ENCODE measurements at places on chromosomes 7 and 10.
A peak's percentile ranks its signal among the peaks of the same experiment; 100 is the strongest.

GRCh38 chr10:32166365-32166764, 110.1 kb upstream of the KIF5B start:
- DNase-seq = no peak

DNA sequence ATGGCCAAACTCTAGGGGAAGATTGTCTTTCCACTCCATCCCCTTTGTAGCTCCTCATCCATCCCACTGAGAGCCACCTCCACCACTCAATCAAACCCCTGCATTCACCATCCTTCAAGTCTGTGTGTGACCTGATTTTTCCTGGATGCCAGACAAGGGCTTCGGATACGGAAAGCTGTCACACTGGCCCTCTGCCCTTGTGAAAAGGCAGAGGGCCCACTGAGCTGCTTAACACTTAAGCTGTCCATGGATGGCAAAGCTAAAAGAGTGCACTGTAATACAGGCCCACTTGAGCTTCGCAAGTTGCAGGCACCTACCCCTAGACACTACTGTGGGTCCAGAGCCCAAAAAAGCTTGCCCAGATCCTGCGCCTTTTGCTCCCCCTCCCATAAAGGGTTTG, 237.2 kb downstream of the MAGI2 start:
- no peak for DNase-seq

DNA sequence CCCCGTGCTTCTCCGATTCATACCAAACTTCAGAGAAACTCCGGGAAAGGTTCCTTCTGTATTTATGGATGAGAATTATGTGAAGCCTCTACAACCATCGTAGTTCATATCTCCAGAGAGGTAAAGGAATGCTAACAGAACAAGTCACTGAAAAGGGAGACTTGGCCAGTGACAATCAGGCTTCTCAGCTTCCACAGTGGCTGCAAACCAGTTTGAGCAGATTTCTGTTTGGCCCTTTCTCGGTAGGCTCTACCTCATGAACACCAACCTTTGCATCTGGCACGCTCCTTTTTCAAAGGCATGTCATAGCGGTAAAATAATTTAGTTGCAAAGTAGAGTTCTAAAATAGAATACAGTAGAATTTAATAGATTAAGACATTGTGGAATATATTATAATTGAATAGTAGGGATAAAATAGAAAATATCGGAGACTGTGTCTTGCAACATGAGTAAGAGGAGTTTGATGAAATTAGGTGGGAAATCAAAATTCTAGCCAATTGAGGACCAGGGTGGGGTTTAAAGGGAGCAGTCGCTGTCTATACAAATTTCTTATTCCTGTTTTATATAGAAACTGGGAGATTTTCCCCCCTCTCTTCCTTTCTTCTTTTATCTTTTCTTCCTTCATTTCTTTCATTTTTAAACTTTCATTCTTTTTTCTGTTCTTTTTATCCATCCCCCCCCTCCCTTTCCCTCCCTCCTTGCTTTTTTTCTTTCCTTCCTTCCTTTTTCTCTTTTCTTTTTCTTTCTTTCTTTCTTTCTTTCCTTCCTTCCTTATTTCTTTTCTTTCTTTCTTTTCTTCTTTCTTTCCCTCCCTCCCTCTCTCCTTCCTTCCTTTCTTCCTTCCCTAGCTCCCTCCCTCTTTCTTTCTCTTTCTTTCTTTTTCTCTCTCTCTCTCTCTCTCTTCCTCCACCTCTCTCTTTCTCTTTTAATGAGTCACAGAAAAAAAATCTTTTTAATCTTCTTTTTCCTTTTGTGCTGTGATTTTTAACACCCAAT, 161.5 kb upstream of the KLF6 start:
- no peak for DNase-seq

DNA sequence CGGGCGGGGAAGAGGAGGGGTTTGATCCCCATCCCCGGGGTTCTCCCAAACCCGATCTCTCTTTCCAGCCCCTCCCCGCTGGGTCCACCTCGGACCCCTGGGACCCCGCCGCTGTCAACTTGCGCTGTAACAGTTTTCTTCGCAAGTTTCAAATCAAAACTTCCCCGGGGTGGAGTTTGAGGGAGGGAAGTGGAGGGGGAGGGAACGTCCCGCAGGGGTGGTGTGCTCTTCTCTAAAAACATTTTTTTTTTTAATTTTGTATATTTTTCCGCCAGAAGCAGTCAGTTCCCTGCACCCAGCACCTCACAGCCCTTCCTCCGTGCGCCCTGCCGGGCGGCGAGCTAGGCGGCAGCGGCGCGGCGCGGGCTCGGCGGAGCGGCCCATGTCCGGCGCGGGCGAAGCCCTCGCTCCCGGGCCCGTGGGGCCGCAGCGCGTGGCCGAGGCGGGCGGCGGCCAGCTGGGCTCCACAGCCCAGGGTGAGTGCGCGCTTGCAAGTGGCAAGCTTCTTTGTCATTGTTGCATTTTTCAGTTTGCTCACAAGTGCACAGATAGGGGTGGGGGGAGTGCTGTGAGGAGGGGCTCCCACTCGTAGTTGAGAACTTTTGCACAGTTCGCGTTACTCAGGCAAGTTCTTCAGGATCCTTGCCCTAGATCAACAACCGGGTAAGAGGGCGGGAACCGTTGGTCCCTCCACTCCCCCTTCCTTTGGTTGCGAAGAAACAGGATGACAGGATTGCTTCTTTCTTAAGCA, 933 bp downstream of the MDFIC start:
- DNase-seq = peak; percentile 26

- DNase-seq = no peak
Observed at GRCh38 chr10:73444457-73444856, 11.1 kb upstream of the MSS51 start.

- DNase-seq = no peak
Observed at GRCh38 chr10:12922117-12922900, 79.2 kb downstream of the CCDC3 start.

DNA sequence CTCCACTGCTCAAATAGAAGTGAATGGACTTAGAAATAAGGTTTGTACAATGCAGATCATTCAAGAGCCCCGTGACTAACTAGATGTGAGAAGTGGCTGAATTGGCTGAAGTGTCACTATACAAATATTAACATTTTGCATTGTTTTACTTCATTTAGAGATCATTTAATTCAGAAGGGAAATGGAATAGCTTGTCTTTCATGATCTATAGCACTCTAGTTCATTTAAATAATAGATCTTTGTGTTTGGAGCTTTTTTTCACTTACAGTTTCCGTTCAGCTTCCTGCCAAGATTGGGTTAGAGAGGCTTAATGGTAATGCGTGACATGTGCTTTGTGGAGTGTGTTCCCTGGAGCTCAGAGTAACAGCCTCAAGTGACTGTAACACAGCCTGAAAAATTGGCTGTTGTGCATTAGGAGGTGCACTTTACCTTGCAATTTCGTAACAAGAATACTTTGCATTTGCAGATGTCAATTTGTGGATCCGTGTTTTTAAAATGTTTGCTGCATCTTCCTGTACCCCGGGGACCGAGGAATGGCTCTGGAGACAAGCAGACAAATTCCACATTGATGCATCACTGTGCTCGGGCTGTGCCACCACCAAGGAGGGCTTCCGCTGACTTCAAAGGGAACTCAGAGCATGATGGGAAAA, 170.3 kb downstream of the NRP1 start:
- no peak for DNase-seq

DNA sequence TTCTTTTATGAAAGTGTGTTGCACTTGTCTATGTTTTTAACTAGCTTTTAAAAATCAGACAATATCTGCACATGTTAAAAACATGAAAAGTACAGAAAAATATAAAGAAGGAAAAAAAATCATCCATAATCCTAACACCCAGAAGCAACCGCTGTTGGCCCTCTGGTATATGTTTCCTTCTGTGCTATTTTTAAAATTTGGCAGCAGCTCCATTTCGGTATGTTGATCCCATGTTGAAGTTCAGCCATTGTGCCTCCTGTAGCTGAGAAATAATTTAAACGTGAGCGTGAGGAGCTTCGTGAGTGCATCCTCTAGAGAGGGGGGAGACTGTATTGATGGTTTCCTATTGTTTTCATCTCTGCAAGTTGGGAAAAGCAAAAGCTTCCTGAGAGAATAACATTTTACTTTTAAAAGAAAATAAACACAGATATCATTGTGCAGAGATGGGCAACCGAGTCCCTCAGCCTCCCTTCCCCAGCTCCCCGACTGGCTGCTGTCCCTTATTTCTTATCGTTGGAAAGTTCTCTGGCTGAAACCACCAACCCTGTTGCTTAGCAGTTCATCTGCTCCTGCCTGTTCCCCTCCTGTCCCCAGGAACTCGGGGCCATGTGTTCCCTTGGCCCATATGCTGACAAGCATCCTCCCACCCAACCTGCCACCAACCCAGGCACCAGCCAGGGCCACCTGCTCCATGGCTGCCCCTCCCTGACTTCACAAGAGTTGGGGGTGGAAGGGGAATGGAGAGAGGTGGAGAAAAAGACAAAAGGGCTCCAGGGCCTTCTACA, 499.1 kb upstream of the PODXL start:
- no peak for DNase-seq

DNA sequence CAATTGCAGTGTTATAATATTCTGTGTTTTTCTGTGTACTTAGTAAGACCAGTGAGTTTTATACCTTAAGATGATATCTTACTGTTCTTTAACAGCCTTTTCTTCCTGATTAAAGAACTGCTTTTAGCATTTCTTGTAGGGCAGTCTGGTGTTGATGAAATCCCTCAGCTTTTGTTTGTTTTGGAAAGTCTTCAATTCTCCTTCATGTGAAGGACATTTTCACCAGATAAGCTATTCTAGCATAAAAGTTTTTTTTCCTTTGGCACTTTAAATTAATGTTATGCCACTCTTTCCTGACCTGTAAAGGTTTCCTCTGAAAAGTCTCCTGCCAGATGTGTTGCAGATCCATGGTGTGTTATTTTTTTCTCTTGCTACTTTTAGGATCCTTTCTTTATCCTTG, 1059.8 kb downstream of the LRMDA start:
- no peak for DNase-seq

Data from frontal cortex (tissue), 4 donors.